WERI-Rb-1 (cell line): ENCODE measurements at places on chromosomes 12 and 14.

- DNase-seq, result no peak
Measured at GRCh38 chr12:18431771-18432170, 170.5 kb downstream of the PIK3C2G start.

- DNase-seq, result peak; percentile 77
Measured at GRCh38 chr12:57888409-57889157, 42.1 kb upstream of the CTDSP2 start.

GRCh38 chr12:92927055-92927435, 2.0 kb downstream of the EEA1 start:
- DNase-seq, result no peak

- peak; percentile 71 for DNase-seq
Measured at GRCh38 chr12:52956987-52957386, 8.1 kb downstream of the KRT18 start.

DNA sequence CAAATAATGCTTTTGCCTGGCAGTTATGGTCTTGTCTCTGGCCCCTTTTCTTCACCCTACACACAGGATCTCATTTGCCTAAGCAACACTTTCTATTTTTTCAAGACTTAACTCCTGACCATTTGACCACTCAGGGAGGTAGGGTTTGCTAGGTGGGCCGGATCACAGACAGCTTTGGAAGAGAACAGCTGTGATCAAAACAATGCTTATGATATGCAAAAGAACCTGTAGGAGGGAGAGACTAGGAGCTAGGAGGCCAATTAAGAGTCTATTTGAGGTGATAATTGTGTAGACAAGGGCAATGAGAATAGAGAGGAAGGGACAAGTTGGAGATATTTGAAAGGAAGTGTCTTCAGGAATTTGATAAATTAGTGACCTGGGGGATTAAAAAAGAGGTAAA, 12.3 kb upstream of the DACT1 start:
- DNase-seq, result no peak

GRCh38 chr12:81255456-81255855, 177.6 kb downstream of the ACSS3 start:
- no peak for DNase-seq

DNA sequence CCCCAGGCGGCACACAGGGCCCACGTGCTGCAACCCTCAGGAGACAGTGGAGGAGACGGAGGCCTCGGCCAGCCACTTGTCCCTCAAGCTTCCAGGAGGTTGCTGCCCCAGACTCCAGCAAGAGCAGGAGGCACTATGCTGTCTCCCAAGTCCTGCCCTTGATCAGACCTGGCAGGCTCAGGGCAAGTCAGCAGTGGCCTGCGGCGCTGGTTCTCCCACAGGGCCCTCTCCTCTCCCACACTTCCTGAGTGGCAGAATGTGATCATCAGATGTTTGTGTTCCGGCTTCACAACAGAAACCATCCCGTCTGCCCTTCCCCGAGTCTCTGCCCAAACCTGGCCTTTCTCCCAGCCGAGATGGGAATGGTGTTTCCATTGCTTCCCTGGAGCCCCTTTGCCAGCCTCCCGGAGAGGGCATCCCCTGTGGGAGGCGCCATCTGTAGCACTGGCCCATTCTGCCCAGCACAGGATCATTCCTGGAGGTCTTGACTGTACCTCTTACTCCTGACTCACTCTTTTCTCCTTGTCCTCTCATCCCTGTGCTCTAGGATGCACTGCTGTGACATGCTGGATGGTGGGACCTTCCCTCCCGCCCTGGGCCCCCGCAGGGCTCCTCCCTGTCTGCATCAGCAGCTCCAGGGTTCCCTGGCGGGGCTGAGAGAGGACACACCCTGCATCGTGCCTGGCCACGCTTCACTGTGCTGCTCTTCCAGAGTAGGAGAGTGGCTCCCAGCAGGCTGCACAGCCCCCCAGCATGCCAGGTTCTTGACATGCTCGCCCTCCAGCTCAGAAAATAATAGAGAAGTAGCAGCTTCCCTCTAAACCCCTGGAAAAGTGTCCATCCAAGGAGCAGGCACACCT, 114.7 kb upstream of the FKBP4 start:
- no peak for DNase-seq

DNA sequence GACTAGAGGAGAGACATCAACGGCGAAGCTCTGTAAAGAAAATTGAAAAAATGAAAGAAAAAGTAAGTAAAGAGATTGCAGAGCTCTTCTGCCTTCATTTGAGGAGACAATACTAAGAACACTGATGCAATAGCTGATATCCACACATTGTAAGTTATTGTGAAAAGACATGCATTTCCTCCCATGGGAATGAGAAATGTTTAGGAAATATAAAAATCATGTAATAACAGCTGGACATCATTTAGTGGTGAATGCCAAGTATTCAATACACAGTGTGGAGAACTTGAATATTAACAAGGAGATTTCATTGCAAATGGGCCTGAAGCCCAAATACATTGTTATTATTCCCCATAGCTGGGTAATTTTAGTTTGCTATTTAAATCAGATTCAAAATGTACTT, 179.2 kb downstream of the KICS2 start:
- no peak for DNase-seq
